Fibroblast of gingiva (primary cell): ENCODE measurements at places on chromosomes 12 and 14.

DNA sequence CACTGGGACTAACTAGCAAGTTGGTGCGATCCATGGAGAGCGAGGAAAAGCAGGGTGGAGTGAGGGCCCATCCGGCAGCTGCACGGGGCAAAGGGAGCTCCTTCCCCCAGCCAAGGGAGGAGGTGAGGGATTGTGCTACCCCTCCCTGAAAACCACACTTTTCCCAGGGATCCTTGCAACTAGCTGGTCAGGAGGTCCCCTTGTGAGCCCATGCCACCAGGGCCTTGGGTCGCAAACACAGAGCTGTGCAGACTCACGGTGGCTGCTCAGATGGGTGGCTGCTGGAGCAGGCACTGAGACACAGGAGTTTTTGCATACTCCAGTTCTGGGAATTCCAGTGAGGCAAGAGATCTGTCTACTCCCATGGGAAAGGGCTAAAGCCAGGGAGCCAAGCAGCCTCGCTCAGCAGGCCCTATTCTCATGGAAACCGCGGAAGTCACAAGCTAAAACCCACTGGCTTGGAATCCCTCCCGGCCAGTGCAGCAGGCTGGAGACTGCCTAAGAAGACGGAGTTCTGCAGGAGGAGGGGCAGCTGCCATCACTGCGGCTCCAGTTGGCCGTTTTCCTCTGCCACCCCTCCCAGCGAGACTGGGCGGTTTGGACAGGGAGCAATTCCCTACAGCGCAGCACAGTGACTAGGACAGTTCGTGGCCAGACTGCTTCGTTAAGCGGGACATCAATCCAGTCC, 10.9 kb upstream of the ZNF705A start:
- DNase-seq: peak; percentile 93

- DNase-seq: no peak
Observed at GRCh38 chr12:56297400-56297799, 2.7 kb downstream of the CS start.

DNA sequence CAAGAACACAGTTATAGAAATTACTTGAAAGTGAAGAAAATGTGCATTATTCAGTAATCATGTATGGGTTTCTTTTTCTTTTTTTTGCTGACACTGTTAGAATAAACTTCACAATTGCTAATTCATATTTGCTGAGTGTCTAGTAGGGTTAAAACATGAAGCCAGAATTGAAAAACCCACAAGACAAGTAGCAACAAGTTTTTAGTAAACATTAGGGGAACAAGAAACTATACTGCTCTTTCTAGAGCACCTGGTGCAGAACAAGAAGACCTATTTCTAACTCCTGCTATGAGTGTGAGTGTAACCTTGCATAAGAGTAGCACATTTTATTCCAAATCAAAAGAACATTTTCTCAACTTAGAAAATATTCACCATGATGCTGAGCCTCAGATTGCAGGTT, 83.2 kb downstream of the ITPR2 start:
- no peak for DNase-seq

DNA sequence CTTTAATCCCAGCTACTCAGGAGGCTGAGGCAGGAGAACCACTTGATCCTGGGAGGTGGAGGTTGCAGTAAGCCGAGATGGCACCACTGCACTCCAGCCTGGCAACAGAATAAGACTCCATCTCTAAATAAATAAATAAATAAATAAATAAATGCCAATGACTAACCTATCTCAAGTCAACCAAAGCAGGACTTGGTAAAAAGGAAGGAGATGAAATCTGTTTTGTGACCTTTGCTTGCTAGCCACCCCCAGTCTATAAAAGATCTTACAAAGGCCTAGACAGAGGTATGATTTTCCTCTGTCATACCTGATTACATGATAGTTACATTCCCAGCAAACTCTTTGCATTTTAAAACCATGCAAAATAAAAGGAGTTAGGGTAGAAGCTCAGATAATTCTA, 13.5 kb upstream of the METTL17 start:
- no peak for DNase-seq

DNA sequence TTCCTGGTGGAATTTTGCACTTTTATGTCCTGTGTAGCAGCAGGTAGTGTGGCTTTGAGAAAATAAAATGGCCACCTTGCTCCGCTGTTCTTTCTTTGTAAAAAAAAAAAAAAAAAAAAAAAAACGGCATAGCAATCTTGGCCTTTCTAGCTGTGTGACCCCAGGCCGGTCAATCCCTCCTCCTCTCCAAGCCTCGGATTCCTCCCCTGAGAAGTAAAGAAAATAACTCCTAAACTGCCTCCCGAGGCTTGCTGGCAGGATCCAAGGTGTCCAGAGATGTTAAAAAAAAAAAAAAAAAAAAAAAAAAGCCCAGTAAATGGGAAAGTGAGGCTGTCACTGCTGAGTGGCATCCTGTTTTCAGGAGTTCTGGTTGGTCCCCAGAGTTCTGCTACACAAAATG, 23.9 kb upstream of the MAP1LC3B2 start:
- no peak for DNase-seq

DNA sequence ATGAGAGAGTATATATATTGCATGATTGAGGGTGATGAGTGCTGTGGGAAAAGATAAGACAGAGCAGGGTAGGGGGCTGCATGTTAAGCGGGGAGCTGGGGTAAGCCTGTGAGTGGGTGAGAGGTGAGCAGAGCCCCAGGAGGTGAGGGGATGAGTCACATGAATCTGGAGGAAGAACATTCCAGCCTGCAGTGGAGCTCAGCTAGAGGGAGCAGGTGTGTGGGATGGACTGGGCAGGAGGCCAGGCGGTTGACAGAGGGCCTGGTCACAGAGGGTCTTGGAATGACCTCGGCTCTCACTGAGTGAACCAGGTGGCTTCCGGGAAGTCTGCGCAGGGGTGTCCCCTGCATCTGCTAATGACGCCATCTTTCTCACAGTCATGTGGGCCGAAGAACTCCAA, 44.4 kb downstream of the GIT2 start:
- no peak for DNase-seq

DNA sequence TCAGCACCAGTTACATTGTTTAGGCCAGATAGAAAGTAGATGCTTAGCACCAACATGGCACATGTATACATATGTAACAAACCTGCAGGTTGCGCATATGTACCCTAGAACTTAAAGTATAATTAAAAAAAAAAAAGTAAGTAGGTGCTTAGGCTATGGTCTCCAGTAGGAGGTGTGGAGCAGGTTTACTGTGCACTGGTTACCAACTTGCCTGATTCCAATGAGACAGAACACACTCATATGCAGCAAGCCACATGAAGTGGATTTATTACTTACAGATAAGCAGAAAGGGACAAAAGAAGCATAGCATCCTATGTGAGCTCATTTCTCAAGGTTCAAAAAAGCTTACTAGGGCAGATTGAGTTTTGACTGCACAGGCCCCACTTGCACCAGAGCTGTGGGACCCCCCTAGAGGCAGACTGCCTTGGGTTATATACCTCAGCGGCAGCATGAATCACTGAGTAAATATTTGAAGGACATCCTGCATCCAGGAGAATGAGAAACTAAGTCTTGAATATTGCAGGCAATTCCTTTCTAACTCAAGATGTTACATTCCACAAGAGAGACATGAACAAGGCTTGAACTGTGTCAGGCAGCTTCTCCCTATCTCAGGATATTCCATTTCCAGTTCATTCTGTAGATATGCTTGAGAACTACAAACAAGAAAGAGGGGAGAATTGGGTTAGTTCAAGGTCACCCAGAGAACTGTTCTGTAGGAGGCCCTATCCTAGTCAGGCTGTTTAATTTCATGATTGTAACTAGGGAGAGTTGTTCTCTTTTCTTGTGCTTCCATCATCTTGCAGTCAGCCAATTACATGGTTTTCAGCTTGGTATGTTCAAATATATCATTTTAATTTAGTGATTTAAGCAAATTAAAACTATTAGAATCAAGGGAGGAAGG, 30.1 kb downstream of the LRFN5 start:
- DNase-seq: no peak

DNA sequence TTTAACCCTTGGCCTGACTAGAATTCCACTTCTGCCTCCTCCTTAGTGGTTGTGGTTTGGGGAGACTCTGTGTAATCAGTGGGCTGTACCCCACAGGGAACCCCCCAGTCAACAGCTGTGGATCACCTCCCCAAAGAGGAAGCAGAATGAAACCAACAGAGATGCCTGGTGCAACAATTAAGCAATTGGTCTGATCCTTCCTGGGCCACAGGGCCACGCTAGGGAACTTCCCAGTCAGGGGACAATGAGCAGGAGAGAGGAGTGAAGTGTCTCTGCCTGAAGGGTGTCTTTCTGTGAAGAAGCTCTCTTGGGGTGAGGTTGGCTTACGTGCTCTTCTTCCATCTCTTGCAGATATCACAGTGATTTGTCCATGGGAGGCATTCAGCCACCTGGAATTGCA, 8.2 kb downstream of the PDE6H start:
- no peak for DNase-seq

DNA sequence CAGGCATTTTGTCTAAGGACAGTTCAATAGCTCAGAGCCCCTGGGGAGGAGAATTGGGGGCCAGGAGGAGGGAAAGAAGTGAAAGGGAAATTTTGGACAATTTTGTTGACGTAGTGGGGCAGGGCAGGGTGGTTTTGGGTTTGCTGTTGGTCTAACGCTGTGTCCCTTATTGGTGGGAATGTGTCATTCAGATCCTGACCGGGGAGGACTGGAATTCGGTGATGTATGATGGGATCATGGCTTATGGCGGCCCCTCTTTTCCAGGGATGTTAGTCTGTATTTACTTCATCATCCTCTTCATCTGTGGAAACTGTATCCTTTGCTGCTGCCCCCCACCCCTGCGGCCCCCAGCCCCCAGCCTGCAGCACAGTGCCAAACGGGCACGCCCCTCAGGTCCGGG, 212.1 kb upstream of the FKBP4 start:
- DNase-seq: no peak

- peak; percentile 43 for DNase-seq
Observed at GRCh38 chr12:55723516-55724225, 3.5 kb downstream of the RDH5 start.

DNA sequence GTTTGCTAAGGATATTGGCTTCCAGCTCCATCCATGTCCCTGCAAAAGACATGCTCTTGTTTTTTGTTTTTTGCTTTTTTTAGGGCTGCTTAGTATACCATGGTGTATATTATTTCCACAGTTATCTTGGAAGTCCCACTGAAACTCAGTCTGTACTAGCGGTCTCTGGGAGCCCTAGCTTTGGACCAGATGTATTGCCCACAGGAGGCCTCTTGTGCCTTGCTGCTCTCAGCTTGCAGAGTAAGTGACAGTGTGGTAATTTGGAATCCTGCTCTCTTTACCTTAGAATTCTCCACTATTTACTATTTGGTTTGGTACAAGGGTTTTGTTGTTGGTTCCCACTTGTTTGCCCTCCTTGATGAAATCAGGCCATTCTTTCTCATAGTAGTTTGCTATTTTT, 1022.9 kb downstream of the LRFN5 start:
- DNase-seq: no peak

GRCh38 chr14:33948869-33949408, 1.9 kb downstream of the EGLN3 start:
- DNase-seq: no peak

DNA sequence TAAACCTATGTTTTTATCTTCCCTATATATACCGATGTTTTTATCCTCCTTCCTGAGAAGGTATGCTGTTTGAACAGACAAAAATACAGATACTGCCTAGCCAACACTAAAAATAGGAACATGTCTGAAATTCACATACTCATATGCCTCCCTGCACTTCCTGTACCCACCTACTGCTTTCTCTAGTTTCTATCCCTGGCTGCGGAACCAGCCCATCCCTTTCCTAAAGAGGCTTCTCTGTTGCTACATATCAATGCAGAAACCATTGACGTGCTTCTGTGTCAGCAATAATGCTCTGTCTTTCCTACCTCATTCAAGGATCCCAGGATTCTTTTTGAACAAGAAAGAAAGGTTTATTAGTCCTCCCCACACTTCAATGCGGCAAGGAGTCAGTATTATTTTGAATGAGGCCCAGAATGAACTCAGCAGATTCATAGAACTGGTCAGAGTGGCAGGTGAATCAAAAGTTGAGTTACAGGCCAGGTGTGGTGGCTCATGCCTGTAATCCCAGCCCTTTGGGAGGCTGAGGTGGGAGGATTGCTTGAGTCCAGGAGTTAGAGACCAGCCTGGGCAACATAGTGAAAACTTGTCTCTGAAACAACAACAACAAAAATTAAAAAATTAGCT, 67.8 kb upstream of the NAP1L1 start:
- DNase-seq: no peak

- DNase-seq: no peak
Observed at GRCh38 chr12:11807458-11807857, 158.0 kb downstream of the ETV6 start.

- DNase-seq: peak; percentile 6
Observed at GRCh38 chr12:98724384-98725155, 79.5 kb downstream of the APAF1 start.

GRCh38 chr14:105974902-105975301, 448.5 kb downstream of the TMEM121 start:
- DNase-seq: no peak

- DNase-seq: no peak
Observed at GRCh38 chr14:68651075-68651474, 141.8 kb downstream of the ZFP36L1 start.

DNA sequence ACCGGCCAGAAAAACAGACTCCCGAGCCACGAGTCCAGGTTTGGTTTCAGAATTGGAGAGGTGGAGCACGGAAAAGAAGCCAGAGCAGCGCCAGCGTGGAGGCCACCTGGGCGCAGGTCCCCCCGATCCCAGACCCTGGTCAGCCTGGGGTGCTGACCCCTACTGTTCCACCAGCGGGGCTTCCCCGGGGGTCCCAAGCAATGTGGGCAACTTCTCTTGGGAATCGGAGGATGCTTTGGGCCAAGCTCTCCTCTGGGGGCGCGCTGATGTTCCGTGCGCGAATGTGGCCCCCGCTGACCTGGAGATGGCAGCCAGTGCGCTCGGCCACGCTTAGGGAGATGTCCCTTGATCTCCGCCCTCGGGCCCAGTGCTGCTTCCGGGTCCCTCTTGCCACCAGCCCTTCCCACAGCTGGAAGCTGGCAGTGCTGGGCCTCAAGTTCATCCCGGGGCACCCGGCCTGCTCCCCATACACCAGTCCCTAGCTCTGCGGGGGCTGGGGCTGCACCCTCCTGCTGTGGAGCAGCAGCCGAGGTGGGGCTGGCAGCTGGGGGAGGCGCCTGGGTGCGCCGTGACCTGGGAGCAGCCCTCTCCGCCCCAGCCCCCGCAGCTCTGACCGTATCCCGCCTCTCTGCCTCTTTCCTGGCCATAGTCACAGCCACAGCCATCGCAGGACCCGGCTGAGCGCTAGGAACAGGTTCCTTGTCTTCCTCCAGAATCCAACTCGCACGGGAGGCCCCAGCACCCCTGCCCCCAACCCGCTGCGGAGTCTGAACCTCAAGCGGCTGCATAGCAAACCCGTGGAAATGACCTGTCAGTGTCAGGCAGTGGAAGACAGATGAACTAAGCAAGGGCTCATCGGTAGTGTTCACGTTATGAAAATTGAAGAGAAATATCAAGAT, 91.2 kb downstream of the RCOR1 start:
- no peak for DNase-seq

- no peak for DNase-seq
Observed at GRCh38 chr14:53735916-53736315, 220.7 kb downstream of the BMP4 start.

GRCh38 chr14:104928391-104929133, 3.9 kb downstream of the PLD4 start:
- no peak for DNase-seq
